Neuronal stem cell (in vitro differentiated cells): ENCODE measurements at places on chromosomes 2 and 18.
A peak's percentile ranks its signal among the peaks of the same experiment; 100 is the strongest.

DNA sequence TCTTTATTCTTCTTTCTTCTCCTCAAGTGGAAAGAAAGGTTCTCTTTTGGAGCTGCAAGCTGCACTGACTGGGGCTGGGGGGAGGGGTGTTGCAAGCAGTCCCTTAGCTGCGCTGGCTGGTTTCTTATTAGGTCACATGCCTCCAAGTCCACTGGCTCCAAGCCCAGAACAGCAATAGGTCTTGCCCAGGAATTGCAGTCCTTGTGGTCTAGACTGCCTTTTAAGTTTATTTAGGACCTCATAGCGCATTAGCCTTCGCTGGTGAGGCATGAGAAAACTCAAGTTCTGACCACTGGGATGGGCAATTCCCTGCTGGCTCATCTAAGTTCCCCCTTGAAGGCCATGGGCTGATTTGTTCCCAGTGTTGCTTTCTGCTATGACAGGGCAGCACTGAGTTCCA lies 138.6 kb upstream of the SCN7A start:
- no peak for DNase-seq

DNA sequence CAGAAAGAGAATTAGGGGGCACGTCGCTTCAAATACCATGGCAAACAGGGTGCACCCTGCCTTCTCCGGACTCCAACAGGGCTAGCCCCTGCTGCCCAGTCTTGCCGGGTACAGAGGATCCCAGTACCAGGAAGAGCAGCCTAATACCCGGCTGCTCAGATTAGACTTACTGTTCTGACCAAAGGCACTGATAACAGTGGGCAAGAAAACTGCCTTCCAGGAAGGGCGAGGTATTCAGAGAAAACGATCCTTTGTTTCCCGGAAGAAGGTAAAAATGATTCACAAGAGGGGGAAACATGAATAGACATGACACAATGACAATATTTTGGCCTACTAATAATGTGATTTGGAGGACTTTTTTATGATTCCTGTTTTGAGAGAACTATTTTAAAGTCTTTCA lies 99.9 kb downstream of the SS18 start:
- DNase-seq, result no peak

DNA sequence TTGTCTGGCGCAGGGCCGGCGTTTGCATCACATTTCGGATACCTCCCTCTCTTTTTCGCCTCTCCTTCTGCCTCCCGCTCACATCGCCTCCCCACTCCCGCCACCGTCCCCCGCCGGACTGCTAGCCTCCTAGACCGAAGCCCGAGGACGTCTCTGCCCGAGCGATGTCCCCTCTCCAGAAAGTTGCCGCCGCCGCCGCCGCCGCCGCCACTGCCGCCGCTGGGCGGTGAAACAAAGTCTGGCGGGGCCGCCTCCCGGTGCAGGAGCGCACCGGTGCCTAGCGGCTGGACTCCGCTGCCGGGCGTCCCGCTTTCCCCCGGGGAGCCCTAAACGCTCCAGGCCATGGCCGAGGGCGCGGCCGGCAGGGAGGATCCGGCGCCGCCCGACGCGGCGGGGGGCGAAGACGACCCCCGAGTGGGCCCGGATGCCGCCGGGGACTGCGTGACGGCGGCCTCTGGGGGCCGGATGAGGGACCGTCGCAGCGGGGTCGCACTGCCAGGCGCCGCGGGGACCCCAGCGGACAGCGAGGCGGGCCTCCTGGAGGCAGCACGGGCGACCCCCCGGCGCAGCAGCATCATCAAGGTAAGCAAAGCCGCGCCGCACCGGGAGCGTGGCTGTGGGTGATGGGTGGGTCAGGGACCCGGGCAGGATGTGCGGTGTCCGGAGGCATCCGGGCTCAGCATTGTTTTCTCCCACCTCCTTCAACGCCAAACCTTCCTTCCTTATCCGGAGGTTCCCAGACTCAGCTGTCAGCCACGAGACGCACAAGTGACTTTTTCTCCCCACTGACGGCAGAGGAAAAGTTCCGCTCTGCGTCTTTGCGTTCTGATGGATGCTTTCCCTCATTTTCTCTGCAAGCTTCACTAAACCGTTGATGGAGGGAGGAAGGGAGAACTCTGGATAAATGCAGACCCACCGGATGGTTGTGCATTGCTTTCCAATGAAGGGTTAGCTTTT lies 643 bp downstream of the PLCL1 start:
- DNase-seq, result peak; percentile 32

DNA sequence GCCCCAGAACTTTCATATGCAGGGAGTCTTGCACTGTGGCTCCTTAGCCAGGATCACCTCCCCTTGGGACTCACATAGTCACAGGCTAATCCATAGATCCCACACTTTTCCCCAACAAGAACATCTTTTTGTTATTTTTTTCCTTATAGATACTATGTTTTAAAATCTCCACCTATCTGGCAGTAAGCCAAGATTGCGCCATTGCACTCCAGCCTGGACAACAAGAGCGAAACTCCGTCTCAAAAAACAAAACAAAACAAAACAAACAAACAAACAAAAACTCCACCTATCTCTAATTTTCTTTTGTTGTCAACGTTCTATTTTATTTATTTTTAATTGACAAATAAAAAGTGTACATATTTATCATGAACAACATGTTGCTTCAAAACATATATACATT lies 141.7 kb downstream of the PDE11A start:
- no peak for DNase-seq

DNA sequence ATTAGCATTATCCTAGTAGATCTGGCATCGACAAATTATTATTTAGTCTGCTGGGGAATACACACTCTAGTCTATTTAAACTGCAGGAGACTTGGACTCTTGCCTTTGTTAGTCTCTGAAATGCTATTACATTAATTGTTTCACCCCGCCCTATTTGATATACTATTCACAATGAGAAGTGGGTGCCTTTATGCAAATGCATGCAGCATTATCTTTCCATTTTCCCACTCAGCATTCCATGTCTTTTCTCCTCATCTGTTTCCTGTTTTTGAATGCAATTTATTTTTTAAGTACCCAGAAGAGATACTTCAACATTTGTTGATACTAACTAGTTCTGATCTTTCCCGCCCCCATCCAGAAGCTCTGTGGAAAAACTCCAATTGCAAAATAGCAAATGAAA lies 395.3 kb upstream of the NXPH2 start:
- DNase-seq, result no peak

GRCh38 chr2:67571785-67572718 lies 174.9 kb downstream of the ETAA1 start:
- no peak for DNase-seq

- DNase-seq, result no peak
Measured at GRCh38 chr2:218567797-218568189, 358 bp downstream of the USP37 start.

DNA sequence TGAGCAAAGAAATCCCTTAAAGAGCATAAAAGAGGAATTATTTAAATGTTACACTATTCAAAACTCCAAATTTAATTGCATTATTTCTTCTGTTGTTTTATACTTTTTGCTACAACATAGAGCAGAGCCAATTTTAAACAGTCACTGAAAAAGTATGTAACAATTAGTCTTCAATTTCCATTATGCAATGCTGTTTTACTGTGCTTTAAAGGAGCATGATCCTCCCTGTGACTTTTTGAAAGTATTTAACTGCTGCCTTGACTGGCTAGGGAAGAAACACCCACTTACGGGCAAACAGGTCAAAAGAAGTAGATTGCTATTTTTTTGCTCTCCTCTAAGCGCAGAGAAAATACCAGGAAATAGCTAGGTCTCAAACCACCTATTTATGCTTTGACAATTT lies 217.4 kb upstream of the GCFC2 start:
- no peak for DNase-seq

DNA sequence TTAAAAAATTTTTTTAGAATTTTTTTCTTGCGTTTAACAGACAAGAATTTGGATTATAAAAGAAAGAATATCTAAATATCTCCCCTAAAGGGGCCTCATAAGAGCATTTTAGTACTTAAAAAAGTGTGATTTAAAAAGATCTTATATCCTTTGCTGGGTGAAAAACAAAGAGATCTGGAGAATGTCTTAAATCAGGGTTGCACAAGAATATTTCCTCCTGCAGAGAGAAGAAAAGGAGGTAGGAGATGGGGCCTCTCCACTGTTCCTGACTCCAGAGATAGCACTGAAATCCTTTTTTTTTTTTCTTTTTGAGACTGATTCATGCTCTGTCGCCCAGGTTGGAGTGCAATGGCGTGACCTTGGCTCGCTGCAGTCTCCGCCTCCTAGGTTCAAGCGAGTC lies 68.5 kb upstream of the OSR1 start:
- no peak for DNase-seq

- no peak for DNase-seq
Measured at GRCh38 chr18:3283253-3283863, 21.4 kb downstream of the MYL12B start.

- DNase-seq, result no peak
Measured at GRCh38 chr2:174613531-174613930, 15.9 kb upstream of the WIPF1 start.

DNA sequence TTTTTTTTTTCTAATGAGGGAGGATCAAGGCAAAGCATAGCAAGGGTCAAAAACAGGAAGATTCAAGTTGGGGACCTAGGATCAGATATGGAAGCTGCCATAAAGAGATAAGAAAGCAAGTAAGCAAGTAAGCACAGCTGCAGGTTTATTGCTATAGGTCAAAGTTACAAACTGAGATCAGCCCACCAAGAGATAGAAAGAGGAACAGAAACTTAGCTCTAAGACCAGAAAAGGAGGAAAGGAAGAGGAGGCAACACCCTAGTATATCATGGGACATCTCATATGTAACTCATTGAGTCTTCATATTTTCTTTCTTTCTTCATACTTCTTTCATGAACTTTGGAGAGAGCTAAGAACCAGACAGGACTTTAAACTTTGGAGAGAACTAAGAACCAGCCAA lies 295.9 kb upstream of the CRIM1 start:
- no peak for DNase-seq

GRCh38 chr2:223697892-223698645 lies 95.9 kb upstream of the SCG2 start:
- no peak for DNase-seq

- DNase-seq, result no peak
Measured at GRCh38 chr2:231429901-231430300, 34.4 kb downstream of the NCL start.

- DNase-seq, result no peak
Measured at GRCh38 chr2:241755166-241755565, 20.7 kb downstream of the D2HGDH start.

GRCh38 chr2:95075440-95076132 lies 46.0 kb downstream of the MRPS5 start:
- no peak for DNase-seq

DNA sequence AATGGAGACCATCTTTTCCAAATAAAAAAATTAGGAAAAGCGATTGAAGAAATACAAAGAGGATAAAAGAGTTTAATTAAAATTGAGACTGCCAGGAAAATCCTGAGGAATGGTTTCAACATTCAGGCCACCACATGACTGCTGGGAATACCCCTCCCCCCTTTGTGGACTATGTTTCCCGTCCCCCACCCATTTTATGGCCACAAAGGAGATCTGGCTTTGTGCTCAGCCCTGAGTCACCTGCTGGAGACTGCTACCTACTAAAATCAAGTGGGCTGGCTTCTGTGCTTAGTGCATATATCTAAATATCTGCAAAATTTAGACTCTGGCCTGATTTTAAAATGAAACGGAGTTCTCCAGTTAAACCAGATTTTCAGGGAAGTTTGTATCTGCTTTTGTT lies 10.1 kb downstream of the RND3 start:
- DNase-seq, result no peak

- no peak for DNase-seq
Measured at GRCh38 chr2:69162057-69162456, 149.1 kb downstream of the ANTXR1 start.

DNA sequence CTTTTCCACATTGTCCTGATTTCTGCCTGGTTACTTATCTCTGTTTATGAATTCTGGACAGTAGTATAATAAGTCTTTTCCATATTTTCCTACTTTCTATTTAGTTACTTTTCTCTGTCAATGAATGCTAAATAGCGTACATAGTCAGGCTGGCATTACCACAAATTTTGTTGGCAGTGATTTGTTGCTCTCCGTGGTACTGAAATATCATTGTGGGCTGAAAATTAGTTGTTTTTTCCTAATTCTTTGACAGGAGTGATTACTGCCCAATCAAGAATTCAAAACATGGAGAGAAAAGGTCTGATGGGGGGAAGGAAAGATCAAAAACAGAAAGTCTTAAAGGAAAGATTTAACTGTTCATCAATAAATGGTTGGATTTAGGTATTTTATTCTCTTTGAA lies 7.7 kb upstream of the GALNT13 start:
- DNase-seq, result no peak

DNA sequence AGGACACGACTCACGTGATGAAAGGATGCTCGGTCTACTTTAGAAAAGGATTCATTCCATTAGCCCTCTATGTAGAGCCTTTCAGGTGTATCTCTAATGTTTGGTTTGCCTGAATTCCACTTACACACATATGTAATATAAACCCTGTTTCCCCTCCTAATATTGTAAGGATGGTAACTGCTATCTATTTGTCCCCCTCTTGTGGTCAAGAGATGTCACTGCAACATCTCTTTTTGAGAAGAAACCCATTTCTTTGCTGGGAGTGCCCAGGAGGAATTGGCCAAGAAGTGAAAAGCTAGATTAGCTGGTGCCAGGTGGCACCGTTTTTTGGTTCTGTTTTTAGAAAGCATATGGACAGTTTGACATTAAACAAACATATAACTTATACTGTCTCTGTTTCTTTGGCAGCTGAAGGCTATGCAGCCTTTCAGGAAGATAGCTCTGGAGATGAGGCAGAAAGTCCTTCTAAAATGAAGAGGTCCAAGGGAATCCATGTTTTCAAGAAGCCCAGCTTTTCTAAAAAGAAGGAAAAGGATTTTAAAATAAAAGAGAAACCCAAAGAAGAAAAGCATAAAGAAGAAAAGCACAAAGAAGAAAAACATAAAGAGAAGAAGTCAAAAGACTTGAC lies 41.2 kb downstream of the RALBP1 start:
- DNase-seq, result peak; percentile 15

GRCh38 chr2:221502270-221503010 lies 69.7 kb downstream of the EPHA4 start:
- DNase-seq, result no peak

DNA sequence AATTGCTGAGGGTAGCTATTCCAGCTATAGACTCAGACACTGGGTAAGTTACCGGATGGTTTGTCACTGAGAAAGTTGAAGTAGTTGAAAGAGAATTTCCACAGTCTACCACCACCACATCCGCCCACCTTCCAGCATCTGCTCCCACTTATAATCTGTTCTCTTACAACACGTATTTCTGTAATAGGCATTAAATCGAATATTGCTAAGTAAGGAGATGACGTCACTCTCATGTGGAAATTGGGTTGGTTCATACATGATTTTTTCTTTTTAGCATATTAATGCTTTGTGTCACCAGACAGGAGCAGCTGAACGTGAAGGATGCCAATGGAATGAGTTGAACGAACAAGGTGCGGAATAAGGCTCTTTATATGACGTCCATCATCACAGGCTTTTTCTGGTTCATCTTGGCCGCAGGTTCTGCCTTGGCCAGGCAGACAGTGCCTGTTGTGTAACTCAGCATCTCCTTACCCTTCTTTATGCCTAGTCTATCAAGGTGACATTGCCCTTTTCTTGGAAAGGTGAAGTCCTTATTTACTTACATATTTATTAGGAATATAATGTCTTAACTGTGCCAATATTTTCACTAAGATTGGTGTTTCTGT lies 45.9 kb downstream of the THUMPD2 start:
- DNase-seq, result no peak
